ENCODE measurements at places on chromosomes 6 and 20.

GRCh38 chr20:53654932-53655624 lies 61.4 kb upstream of the ZNF217 start:
- DNase-seq = no peak

- DNase-seq = no peak
Observed at GRCh38 chr6:153767127-153767526, 271.9 kb upstream of the OPRM1 start.

- peak; percentile 10 for DNase-seq
Observed at GRCh38 chr6:114747995-114748625, 405.3 kb upstream of the HS3ST5 start.

DNA sequence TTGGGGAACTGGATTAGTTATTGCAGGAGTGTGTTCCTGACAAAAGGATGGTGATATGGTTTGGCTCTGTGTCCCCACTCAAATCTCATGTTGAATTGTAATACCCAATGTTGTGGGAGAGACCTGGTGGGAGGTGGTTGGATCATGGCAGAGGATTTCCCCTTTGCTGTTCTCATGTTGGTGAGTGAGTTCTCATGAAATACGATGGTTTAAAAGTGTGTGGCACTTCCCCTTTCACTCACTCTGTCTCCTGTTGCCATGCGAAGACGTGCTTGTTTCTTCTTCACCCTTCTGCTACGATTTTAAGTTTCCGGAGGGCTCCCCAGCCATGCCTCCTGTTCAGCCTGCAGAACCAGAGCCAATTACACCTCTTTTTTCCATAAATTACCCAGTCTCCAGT lies 16.2 kb upstream of the TREM1 start:
- DNase-seq = no peak

DNA sequence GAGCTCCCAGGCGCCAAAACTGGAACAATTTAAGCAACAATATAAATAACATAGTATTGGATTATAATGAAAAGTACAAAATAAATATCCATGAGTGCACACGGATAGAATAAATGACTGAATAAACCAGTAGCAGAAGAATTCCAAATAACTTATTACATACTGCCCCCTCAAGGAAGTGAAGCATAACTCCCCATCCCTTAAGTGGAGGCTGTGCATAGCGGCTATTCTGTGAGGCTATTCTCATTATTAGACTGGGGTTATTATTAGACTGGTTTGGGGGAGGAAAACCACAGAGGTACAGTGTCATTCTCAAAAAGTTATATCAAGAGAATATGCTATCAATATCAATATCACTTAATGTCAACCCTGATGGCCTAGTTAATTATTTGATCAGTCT lies 94.4 kb upstream of the SIRPA start:
- no peak for DNase-seq

GRCh38 chr6:130604841-130605399 lies 222.3 kb upstream of the SMLR1 start:
- no peak for DNase-seq

- DNase-seq = no peak
Observed at GRCh38 chr6:123519189-123519505, 117.6 kb downstream of the TRDN start.

DNA sequence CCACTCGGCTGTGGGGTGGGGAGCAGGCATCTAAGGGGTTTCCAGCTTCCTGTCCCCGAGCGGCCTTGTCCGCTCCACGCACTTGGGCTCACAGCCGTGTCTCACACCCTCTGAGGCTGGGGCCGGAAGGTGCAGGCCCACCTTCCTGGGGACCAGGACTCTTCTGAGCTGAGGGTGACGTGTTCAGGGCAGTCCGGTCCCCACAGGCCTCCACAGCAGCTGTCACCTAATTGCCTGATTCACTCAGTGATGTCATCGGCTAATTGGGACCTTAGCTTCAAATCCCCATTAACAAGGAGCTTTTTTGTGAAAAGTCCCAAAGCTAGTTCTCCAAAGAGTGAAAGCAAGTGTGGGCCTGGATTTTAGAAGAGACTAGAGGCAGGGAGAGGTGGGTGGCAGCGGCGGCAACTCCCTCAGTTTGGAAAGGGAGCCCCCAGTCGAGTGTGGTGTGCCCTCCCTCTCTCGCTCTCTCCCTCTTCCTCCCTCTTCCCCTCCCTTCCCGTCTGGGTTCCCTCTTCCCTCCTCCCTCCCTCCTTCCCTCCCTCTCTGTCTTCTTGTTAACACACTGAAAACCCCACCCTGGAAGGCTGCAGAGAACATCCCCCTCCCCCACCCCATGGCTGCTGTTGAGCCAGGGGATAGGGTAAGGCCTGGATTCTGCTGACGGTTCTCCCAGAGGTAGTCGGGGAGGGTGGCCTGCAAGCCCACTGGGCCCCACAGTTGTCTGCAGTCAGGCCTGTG lies 39.0 kb downstream of the MYT1 start:
- DNase-seq = no peak

- DNase-seq = no peak
Observed at GRCh38 chr20:20731000-20731944, 18.8 kb upstream of the RALGAPA2 start.

- DNase-seq = no peak
Observed at GRCh38 chr20:35502352-35502751, 27.1 kb downstream of the C20orf173 start.

DNA sequence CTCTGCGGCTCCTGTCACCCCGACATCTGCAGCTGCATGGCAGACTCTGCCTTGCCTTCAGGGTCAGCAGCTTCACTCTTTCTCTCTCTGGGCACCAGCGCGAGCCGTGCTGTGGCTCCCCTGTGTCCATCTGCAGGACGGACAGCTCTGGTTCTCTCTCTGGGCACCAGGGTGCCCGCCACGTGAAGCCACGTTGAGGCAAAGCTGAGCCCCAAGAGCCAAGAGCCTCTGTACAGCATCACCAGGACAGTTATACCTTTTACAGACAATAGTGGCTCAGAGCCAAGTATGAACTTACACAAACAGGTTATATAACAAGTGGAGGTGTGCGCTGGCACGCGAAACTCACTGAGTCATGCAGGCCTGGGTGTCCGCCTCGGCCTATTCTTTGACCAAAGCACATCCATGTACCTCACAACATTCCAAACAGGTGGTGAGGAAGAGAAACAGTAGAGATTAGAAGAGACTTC lies 50.8 kb downstream of the FAM50B start:
- DNase-seq = no peak

GRCh38 chr6:138258197-138258596 lies 39.9 kb upstream of the PBOV1 start:
- no peak for DNase-seq

DNA sequence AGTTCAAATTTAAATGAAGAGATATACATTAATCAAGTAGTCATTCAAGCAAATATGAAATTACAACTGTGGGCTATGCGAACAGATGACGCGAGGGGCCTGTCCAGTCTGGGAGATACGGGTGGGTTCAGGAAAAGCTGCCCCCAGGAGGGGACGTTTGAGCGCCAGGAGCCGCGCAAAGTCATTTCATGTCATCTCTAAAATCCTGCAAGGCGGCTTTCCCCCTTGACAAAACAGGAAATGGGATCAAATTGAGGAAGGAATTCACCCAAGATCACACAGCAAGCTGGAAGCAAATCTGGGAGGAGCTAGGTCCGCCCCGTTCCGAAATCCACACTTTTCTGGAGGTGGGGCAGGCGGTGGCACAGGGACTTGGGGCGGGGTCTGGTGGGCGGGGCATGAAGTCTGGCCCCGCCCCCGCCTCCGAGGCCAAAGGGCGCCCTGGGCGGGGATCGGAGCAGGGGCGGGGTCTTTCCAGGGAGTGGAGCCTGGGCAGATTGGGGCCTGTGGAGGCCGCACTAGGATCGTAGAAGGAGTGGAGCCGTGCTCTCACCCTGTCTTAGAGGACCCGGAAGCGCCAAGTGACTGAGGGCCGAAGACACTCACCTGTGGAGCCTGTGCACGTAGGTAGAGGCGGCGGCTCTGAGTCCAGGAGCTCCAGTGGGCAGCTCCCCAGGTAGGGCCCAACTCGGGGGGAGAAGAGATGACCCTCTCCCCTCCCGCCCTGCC lies at the start of gene LPIN3:
TSS of gene LPIN3 (plus strand) at position 495 of the 729 bp plus-strand sequence. CDS start 4,983 bp downstream, outside the sequence.
- peak; percentile 88 for DNase-seq

- DNase-seq = no peak
Observed at GRCh38 chr6:7902221-7902620, 8.4 kb downstream of the TXNDC5 start.

GRCh38 chr6:90375681-90376439 lies 79.2 kb upstream of the BACH2 start:
- peak; percentile 39 for DNase-seq

- no peak for DNase-seq
Observed at GRCh38 chr6:12459945-12460661, 169.9 kb downstream of the EDN1 start.

DNA sequence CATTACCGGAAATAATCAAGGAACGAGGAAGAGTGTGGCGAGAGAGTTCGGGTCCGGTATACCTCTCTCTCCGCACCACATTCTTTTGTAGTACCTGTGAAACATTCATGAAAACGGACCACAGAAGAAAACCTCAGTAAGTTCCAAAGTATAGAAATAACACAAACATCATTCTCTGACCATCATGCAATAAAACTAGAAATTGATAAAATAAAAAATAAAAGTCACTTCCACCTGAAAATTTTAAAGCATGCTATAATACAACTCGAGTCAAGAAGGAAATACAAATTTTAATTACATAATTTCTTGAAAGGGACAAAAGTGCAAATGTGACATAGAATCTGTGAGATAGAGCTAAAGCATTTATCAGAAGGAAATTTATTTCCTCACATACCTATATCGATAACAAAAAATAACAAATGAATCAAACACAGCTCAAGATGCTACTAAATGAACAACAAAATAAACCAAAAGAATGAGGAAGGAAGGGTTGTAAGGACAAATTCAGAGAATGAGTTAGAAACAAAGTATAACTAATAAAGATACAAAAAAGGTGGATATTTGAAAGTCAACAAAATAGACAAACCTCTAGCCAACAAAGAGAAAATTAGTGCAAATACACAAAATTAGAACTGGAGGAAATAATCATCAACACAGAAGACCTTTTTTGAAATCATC lies 84.2 kb downstream of the TRIM27 start:
- no peak for DNase-seq

GRCh38 chr6:72464791-72465691 lies 156.8 kb upstream of the KCNQ5 start:
- DNase-seq = peak; percentile 55

DNA sequence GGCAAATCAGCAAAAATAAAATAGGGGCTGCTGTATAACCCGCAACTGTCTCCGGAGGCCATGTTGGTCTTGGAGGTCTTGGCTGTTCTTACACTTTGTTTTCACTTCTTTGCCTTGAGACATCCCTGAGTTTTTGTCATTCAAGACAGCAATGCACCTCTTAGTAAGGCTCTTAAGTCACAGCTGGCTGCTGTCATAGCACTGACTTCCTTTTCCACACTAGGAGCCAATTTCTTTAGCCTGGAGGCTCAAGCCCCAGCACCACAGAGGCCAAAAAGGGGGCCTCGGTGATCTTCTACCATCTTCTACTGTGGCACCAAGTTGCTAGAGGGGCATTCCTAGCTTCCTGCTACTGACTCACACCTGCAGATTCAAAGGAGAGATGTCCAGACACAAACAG lies 536.3 kb downstream of the CDH26 start:
- no peak for DNase-seq

DNA sequence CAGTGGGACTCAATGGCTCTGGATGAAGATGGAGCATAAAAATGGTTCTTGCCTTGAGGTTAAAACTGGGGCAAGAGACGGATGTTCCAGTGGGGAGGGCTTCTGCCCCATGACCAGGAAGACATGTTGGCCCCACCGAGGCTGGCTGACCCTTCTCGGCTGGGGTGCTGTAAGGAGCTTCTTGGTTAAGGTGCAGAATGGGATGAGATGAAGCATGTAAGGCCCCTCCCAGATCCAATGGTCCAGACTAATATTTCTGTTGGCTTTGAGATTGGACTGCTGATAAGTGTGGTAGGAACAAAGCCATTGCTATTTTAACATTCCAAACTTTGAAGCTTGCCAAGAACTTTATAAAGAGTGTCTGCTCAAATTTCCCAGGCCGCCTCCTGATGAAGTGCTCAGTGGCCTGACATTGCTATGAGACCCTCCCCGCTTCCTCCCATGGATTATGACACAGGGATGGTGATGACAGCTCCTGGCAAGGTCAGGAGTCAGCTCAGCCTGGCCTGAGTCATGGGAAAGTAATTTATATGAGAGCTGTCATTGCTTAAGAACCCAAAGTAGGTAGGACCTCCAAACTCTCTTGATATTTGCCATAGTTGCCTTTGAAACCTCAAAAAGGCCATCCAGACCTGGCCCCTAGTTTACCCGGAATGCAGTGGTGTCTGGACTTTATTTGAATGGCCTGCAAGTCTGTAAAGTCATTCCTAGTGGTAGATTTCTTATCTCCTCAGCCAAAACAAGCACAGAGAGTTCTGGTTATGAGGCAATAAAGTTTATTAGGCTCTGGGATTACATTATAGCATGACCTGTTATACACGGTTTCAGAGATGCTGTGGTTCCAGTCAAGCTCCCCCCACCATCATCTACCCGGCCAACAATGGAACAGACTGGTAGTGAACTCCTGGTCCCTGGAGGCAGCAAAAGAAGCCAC lies 55.2 kb downstream of the TGM2 start:
- DNase-seq = peak; percentile 71

GRCh38 chr6:18293076-18293904 lies 29.0 kb upstream of the DEK start:
- no peak for DNase-seq

- peak; percentile 65 for DNase-seq
Observed at GRCh38 chr6:166627875-166628801, 1.1 kb upstream of the RPS6KA2 start.

- DNase-seq = peak; percentile 66
Observed at GRCh38 chr20:44384423-44385027, 29.0 kb downstream of the HNF4A start.

DNA sequence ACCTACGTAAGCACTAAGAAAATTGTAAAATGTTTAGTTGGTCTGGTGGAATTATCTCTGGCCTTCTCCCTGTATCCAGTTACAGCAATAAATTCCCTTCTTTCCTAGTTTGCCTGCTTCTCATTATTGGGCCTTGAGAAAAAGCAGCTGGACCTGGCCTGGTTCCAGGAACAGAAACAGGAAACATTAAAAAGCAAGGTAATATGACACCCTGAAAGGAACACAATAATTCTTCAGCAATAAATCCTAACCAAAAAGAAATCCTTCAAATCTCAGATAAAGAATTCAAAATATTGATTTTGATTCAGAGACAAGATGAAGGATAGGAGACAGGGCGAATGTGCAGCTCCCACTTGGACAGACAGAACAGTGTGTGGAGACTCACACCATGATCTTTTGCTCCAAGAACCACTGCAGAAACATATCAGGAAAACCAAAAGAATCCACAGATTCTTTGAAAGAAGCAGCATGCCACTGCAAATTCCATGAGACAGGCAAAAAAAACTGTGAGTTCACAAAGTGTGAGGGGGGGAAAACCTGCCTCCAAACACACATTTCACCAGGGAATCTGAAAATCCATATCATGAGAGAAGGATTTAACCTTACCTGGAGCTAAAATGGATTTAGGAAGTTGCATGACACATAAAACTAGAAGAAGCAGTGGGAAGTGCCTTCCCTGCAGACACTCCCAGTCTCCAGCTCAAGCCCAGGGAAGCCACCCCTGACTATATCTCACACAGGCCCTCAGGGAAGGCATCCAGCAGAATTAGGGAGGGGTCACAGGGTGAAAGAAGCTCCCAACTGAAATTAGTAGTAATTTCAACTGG lies 28.9 kb downstream of the TREM1 start:
- no peak for DNase-seq

Measured in AG08396 (cell line).